ENCODE measurements at places on chromosomes 6 and 20.

DNA sequence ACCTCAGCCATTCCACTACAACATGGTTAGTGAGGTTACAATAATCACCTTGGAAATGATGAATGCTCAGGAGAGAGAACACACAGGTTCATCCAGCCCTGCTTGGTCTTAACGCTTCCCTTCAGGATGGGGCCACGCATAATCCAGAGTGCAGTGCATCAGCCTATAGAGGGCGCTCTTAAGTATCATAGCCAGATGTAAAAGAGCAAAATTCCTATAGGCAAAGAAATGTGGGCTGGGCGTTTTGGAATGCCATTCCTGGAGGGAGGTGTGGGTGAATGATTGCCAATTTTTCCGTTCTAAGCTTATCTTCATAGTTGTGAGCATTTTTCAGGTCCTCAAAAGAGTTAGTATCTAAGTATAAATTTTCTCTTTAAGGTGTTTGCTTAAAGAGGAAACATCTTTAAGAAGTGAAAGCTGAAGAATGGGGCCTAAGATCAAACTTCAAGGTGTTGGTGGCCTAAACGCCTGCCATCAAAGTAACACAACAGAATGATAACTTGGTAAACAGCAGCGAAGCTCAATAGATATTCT, 1.8 kb downstream of the RIPOR2 start:
- DNase-seq, result no peak

DNA sequence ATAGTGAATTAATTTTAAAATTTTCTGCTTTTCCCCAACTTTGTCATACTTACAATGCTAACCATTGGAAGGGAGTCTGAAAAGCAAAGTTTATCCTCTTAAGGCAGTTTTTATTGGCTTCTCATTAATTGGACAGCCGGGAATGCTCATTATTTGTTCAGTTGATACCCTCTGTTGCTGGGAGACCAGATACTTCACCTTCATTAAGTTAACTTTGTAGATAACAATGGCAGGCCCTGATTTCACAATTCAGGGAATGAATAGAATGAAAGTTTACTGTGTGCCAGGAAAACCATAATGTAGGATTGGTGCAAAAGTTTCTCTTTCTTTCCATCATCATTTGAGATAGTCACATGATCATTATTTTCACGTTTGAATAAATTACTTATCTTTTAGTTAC, 49.0 kb downstream of the COL19A1 start:
- DNase-seq, result no peak

GRCh38 chr6:148885136-148885865, 138.5 kb downstream of the UST start:
- DNase-seq, result no peak

- DNase-seq, result no peak
Measured at GRCh38 chr20:57474816-57475215, 50.1 kb downstream of the CTCFL start.

- no peak for DNase-seq
Measured at GRCh38 chr6:7543789-7544424, 2.4 kb downstream of the DSP start.

DNA sequence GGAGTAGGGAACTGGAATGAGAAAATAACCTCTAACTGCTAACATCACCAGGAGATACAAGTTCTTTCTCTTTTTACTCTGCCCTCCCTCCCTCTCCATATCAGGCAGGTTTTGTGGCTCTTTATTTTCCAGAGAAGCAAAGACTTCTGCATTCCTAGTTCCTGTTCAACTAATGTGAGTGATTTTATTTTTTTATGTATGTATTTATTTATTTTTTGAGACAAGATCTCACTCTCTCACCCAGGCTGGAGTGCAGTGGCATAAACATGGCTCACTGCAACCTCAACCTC, 6.0 kb upstream of the IER3 start:
- DNase-seq, result no peak

GRCh38 chr6:44670146-44670545, 282.6 kb downstream of the CDC5L start:
- DNase-seq, result no peak

DNA sequence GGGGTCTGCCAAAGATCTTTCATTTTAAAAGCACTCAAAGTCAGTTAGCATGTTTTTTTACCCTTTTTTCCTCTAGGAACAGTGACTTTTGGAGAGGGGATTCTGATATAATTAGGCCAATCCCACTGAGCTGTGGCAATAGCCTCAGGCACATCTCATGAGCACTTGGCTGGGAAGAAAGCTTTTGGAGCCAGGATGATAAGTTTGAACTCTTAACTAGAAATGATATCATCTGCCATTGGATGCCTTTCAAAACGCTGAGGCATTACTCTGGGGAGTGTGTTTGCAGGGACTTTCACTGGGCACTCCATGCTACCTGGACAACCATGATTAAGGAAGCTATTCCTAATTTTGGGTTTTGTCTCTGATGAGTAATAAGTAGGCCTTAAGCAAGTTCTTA, 3.7 kb downstream of the SCGN start:
- no peak for DNase-seq

DNA sequence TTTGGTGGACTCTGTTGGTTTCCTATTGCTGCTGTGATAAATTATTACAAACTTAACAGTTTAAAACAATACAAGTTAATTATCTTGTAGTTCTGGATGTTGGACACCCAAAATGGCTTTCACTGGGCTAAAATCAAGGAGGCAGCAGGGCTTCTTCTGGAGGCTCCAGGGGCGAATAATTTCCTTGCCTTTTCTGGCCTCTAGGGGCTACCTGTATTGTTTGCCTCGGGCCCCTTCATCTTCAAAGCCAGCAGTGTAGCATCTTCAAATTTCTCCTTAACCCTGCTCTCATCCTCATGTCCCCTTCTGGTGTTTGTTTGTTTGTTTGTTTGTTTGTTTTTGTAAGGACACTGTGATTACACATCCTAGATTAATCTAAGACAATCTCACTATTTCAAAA, 60.5 kb upstream of the ANKEF1 start:
- no peak for DNase-seq

- no peak for DNase-seq
Measured at GRCh38 chr20:51342510-51343236, 199.8 kb downstream of the NFATC2 start.

DNA sequence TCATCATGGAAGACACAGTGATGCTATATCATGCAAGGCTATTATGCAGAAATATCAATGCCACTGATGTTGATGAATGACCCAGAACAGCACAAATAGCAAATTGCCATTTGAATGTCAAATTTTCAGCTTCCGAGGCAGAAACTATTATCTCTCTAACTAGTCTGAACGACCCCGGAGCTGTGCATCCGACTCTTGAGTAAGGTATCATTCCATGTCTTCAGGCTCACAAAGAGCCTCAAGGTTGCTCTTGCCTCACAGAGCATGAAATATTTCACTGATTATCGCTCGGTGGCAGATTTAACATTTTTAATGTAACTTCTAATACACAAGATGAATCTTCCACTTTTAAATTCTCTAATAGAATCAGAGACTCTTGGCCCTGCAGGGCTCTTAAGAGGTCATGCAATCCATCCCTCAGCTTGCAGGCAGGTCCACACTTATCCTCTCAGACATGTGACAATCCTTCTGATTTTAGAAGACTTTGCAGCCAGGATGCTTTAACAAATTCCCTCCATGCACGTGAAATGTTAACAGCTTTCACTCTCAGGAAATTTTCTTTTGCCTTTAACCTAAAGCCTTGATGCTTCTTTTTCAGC, 221.0 kb downstream of the FRK start:
- no peak for DNase-seq

- no peak for DNase-seq
Measured at GRCh38 chr20:37158248-37158647, 20.9 kb upstream of the RPN2 start.

DNA sequence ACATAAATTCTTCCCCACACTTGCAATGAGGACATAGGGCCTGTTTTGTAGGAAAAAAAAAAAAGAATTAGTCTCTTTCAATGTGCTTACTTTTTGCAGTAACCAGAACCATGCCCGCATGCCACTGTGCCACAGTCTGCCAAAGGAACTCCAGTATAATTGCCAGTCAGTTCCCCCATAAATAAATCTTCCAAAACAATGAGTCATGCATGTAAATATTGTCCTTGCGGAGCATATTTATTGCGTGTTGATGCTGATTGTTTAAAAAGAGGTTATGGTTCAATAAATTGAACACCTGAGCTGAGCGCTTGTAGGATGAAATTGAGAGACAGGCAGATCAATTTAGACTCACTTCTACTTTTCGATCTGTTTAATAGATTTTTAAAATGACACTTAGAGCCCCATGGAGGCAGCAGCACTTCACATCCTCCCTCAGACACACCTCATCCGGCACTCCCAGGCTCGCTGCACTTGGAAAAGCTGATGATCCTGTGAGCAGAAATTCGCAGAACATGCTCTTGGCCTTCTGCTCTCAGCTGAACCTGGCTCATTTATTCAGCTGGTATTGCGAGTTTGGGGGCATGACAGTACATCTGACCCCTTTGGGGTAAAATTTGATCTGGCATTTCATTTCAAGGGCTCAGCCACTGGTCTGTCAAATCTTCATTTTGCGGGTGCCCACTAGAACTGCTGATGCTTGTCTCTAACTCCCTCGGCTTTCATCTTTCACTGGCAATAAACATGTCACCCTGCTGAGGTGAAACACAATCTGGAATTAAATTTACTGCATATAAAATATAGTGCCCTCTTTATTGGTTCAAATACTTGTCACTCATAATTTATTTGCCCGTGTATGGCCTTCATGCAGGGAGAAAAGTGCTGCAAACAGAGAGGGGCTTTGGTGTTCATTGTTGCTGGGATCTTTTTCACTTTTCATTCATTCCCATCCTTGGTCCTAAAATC, 371.1 kb upstream of the POU3F2 start:
- DNase-seq, result no peak

DNA sequence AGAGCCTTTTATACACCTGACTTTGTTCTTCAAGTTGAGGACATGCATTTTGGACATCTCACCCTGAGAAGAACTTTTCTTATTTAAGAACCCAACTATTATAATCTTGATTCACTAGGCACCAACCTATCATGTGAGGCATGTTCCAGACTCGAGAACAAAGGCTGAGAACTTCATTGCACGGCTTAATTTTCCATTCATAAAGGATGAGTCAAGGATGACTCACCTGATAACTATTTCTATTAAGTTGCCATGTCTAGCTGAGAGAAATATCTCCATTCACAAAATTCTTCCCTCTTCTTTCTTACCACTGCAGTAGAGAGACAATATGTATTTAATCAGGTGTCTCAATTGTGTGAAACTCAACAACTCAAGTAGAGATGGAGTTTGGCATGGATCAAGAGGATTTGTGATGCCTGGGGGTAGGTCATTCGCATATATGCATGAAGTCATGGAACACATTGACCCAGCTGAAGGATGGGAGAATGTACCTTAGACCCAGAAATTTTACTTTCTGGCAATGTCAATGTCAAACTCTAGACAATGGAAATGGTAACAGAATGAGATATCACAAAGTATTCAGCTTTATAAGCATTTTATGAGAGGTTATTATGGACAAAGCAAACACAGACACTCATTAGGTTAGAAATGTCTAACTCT, 208.7 kb upstream of the PRND start:
- no peak for DNase-seq

DNA sequence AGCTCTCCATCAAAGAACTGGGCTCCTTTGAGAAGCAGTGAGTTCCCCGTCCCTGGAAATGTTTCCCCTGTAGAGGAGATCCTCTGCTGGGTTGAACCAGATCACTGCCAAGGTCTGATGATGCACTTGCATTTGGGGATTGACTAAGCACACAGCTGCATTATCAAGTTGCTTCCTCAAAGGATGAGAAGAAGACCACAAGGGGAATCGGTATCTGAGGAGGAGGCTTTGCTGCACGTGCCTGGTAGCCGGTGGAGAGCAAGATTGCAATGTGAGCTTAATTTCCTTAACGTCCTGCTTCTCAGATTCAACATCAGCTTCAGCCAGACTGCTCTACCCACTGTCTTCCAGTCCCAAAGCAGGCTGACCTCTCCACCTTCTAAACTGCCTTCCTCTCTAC, 128.8 kb upstream of the STMND1 start:
- no peak for DNase-seq

GRCh38 chr6:21284166-21284565, 309.4 kb upstream of the SOX4 start:
- DNase-seq, result no peak

- DNase-seq, result no peak
Measured at GRCh38 chr6:88443554-88443953, 277.4 kb upstream of the CNR1 start.

DNA sequence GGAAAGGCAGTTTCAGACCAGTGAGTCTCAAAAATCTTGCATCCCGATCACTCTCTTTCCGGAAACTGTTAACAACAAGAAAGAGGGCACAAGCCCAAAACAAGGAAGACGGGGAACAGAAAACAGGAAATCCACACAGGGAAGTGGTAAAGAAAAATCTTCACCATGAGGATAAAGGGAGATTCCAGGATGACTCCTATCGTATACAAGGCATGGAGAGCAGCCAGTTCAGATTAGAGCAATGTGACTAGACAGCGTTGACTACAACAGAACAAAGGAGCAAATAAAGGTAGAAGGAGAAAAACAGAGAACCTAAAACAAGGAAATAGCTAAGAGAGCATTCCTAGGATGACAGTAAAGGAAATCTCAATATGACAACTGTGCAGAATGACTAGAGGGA, 26.5 kb downstream of the VNN1 start:
- DNase-seq, result no peak

GRCh38 chr20:25081065-25081729, 744 bp downstream of the VSX1 start:
- no peak for DNase-seq

DNA sequence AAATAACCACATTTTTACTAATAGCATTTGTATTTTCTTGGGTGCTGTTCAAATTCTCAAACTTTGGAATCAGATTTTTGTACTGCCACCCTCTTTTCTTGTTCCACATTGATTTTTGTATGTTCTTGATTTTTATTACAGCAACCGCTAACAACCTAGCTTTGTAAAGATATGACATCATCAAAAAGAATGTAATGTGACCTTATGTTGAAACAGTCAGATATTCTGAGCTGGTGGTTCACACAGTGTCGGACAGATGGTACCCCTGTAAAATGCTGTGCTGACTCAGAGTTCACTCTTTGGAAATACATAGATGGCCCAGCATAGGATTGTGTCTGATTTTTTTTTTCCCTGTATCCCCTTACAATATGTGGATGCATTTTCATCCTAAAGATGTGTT, 118.9 kb downstream of the QKI start:
- DNase-seq, result no peak

DNA sequence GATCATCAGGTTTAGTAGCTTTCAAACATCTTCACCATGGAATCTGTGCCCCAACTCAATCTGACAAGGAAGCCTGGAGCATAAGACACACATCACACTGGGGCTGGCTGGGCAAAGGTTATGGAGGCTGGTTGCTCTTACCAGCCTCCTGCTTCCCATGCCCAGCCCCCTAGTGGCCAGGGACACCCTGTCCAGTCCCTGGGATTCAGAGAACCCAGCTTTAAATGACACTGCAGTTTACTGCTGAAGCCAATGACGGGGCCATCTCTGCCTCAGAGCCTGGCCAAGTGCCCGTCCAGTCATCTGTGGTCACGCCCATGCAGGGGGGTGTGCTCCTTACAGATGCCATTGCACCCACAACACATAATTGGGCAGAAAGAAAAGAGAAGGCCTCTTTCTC, 272.9 kb downstream of the SMOC2 start:
- DNase-seq, result no peak

Measured in stimulated activated CD8-positive, alpha-beta memory T cell treated with anti-CD3 and anti-CD28 coated beads, Interleukin-15, amount 100 ng/mL, for 48 hours (primary cell).